ENCODE measurements at places on chromosomes 12 and 14.

DNA sequence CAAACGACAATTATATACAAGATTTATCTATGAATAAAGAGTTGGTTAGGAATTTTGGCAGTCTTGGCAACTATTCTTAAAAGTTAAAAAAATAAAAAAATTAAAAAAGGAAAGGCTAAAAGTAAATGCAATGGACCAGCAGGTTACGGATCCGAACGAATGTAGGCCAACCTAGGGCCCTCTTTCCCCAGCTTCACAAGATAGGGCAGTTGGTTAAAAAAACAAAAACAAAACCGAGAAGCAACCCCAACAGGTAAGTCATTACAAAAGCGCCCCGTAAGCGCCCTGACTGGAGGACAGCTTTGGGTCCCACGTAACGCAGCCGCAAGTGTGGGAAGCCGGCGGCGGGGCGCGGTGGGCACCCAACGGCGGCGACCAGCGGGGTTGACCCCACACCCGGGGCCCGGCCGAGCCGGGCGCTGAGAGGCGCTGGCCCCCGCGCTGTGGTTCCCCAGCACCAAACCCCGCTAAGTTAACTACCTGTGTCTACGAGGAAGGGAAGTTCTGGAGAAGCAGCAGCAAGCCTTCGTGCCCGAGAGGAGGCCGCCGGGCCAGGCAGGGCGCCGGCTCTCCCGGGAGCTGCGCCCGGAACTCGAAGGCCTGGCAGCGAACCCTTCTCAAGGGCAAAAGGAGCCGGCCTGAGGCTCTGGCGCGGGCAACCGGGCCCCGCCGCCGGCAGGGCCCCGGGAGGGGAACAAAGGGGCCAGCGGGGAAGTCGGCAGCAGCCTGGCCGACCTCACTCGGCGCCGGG lies 882 bp downstream of the HECTD1 start:
- peak; percentile 16 for DNase-seq

DNA sequence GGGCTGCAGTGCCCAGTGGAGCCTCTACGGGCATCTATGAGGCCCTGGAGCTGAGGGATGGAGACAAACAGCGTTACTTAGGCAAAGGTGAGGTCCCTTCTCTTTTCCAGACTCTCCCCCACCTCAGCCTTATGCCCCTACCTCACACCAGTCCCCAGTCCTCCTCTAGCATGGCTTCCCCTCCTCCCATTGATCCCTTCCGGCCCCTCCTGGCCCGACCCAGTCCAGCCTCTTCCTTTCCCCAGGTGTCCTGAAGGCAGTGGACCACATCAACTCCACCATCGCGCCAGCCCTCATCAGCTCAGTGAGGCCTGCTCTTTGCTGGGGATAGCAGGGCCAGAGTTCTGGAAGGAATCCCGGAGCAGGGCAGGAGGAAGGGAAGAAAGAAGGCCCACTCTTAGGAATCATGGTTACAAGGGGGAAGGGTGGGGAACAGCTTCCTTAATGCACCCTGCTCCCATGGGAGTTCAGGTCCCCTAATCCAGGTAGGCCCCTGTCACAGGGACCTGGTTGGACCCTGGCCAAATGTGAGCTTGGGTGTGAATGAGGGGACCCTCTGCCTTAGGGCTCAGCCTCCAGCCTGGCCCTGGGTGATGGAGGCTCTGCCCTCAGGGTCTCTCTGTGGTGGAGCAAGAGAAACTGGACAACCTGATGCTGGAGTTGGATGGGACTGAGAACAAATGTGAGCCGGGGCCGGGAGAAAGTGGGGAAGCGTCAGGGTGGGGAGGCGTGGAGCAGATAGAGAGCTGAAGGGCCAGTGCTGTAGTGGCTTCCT lies 2.2 kb downstream of the ENO2 start:
- no peak for DNase-seq

DNA sequence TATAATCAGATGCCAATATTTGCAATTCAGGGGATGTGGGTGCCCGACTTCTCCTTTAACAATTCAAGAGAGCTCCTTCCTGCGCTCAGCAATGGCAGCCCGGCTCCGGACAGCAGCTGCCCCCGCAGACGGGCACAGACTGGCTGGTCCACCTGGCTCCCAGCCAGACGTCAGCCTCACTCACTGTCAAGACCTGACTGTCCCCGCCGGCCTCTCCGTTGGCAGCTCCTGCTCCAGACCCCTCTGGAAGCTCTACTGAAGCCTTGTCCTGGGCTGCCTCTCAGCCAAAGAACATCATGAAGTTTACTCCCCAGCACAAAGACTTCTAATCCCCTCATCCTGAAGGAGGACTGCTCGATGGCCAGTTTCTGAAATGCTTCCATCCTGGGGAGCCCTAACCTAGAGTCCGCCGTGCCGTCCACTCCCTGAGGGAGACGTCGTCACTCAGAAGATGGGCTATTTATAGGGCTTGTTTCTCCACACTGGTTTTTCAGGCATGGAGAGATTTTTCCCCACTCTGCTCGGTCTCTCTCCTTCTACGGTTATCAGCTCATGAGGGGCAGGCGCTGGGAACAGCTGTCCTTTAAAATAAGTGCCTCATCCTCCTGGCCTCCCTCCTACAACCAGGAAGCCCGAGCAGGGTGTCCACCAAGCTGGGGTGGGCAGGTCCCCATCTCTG lies 126.2 kb downstream of the RFLNA start:
- DNase-seq: no peak

DNA sequence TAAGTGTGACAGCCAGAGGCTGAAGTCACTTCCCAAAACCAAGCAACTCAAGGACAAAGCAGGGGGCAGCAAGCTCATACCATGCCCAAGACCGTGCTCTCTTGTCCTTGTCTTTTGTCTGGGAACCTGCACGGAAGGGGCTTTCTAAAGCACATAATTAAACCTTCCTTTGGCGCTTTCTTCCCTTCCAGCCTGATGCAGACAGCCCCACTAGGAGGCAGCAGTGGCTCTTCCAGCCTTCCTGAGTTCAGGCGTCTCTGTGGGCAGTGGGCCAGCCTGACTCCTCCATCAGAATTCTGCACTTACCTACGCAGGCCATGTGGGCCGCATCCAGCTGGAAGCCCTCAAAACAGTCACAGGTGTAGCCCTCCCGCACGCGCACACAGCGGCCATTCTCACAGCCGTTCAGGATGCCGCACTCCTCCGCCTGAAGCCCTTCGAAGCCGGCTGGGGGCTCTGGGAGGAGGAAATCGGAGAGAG lies 7.6 kb downstream of the ISCA2 start:
- DNase-seq: peak; percentile 85

- no peak for DNase-seq
These were observed 33.5 kb downstream of the SLC6A12 start for GRCh38 chr12:180445-180844.

DNA sequence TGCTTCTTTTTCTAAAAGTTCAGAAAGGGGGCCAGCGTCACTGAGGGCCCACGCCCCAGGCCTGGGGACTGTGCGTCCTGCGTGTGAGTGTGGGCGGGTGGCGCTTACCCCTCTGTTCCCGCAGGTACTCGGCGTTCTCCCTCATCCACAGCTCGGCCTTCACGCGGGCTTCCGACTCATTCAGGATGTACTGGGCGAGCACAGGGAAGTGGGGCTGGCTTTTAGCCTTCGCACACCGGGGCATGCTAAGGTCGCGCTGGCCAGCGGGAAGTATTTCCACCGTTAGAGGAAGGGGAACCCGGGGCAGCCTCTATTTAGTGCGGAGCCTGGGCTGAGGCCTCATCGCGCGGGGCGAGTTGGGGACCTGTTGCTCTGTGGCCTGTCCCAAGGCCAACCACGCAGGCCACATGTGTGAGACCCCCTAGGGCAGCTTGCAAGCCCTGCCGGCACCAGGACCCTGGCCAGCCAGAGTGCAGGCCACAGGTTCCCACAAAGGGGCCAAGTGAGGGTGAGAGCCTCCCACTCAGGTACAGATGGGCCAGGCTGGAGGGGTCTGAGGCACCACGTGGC lies 29.2 kb upstream of the BTBD6 start:
- DNase-seq: no peak

GRCh38 chr14:104294983-104295680 lies 156.7 kb downstream of the KIF26A start:
- no peak for DNase-seq

GRCh38 chr12:114122016-114122415 lies 155.9 kb upstream of the RBM19 start:
- DNase-seq: no peak

- DNase-seq: no peak
These were observed 86.5 kb upstream of the DIO3 start for GRCh38 chr14:101474563-101475455.

GRCh38 chr12:110042264-110042663 lies 6.1 kb downstream of the C12orf76 start:
- no peak for DNase-seq

DNA sequence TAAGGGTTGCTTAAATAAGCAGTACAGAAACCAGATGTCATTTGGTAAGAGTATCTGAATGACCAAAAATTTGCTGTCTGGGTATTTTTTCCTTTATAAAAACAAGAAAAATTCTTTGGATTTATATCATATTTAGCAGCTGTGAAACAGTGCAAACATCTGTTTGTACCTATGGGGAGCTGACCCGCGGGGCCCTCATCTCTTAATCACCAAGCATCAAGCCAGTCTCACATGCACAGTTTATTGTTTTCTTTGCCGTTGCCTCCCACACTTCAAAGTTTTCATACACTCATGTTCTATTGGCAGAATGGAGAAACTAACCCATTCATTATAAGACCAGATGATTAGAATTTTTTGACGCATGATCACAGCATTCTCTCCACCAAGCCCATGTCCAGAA lies 142.2 kb downstream of the BMP4 start:
- DNase-seq: no peak

GRCh38 chr14:76462330-76462729 lies 86.4 kb downstream of the ESRRB start:
- no peak for DNase-seq

DNA sequence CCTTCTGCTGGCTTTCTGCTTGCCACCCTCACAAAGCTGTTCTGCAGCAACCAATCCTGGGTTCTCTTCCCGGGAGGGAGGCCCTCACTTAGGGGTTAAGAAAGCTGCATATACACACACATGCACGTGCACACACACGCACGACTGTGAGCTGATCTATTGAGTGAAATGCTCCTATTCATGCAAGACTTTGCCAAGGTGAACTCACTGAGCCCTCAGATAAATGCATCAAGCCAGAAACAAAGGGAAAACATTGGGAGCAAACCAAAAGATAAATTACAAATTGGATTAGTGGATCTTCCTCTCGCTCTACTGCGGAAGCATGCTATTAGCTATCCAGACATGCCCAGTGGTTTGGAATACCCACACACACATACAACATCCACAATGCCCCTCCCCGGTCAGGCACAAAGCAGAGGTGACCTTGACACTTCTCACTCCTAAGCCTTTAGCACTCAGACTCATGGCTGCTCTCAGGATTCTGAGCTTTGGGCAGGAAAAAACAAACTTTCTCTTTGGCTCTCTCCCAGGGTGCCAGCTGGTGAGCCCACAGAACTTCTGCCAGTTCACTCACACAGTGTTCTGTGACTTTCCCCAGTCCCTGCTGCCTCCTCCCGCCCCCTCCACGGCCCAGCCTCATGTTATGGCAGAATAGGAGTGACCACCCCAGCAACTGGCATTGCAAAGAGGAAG lies 320.0 kb downstream of the DPF3 start:
- DNase-seq: no peak

GRCh38 chr12:58529114-58529665 lies 391.1 kb downstream of the LRIG3 start:
- DNase-seq: peak; percentile 71

GRCh38 chr14:22837114-22837749 lies 847 bp downstream of the MMP14 start:
- DNase-seq: peak; percentile 63

- no peak for DNase-seq
These were observed 31.2 kb downstream of the TMEM132C start for GRCh38 chr12:128298091-128298748.

- no peak for DNase-seq
These were observed 35.7 kb downstream of the SSH1 start for GRCh38 chr12:108821407-108822397.

DNA sequence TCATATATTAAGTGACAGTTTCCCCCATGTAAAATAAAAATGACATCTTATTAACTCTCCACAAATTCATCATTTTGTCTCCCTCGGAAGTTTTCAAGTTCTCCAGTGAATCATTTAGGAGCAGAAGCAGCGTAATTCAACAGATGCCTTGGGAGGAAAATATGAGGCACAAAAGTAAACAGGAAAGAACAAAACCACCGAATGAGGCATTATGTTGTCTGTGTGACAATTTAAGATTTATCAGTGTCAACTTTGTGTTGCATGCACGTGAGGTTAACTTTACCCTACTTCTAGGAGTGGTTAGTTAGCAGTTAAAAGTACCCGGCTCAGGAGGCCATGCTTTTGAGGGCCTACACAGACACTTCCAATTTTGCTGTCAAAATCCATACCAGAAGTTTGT lies 258.6 kb downstream of the IPO8 start:
- DNase-seq: peak; percentile 48

GRCh38 chr12:79954037-79954610 lies 19.2 kb upstream of the PPP1R12A start:
- no peak for DNase-seq

- DNase-seq: peak; percentile 73
These were observed 1.1 kb downstream of the CD63 start for GRCh38 chr12:55727643-55728185.

- DNase-seq: no peak
These were observed 163.8 kb upstream of the KITLG start for GRCh38 chr12:88743946-88744685.

GRCh38 chr14:21104448-21105060 lies 3.7 kb downstream of the TMEM253 start:
- peak; percentile 71 for DNase-seq

DNA sequence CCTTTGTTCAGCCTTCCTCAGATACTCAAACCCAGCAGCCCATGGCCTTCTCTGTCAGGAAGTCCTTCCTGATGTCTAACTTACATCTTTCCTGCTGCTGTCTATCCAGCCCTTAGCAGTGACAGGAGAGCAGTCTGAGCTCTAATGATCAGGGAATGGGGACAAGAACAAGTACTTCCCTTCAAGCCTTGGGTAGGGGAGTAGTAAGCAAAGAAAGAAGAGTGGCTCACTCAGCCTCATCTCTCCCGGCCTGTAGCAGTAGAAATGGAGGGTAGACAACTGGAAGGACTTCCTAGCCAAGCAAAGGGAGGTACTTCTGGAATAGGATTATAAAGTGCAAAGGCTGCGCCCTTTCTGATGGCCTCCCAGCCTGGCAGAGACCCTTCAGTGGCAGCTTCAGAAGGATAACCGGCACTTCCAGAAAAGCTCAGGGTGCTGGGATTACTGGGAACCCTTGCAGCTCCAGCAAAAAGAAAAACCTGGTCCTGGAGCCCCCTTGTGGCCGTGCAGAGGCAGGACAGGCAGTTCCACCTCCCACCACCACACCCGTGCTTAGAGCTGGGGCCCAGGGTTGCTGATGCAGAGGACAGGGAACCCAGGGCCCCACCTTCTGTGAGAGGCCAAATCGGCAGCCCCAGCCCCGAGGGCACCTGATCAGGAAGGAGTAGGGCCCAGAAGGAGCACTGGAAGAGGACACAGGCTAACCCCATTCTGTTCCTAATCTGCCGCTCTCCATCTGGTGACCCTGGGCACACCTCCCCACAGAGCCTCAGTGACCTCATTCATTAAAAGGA lies 12.4 kb upstream of the SMUG1 start:
- DNase-seq: peak; percentile 77
